ENCODE measurements at places on chromosomes 3 and 15.

DNA sequence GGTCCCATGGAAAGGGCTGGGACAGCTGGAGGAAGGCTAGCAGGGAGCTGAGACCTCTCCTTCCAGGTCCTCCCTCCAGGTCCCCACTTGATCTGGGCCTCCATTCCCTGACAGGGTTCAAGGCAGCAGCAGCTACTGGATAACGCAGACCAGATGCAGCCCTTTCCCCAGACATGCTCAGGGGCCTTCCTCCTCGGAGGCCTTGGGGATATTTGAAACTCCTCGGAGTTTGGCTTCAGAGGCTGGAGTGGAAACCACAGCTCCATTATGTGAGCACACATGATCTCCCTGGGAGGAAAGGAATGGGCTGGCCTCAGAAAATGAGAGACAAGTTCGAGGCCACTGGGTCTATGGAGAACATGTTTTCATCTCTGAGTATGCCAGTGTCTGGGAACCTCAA, 119.3 kb downstream of the SMAD6 start:
- DNase-seq, result peak; percentile 44

DNA sequence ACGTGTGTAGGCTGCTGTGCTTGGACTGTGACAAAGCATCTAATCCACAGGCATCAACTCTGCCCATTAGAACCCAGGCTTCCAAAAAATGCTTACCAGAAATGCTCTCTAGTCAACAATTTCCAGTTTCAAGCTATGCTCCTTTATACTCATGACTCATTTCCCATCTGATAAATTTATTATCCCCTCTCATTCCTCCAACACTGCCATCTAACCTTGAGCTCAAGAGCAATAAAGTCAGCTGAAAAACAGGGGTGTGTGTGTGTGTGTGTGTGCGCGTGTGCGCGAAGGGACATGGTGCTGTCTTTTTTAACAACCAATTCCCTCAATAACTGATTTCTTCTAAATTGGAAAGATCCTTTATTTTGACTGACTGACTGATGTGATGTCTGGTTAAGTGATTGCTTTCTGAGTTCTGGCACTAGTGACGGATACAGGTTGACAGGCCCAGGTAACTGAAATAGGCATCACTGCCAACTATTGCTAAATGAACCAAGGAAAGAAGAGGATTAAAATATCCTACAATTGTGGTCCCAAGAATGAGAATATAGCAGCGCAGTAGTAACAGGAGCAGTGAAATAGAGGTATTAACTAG, 405.5 kb downstream of the ZNF385D start:
- peak; percentile 22 for DNase-seq

GRCh38 chr3:37324131-37324530, 149.7 kb upstream of the LRRFIP2 start:
- no peak for DNase-seq

DNA sequence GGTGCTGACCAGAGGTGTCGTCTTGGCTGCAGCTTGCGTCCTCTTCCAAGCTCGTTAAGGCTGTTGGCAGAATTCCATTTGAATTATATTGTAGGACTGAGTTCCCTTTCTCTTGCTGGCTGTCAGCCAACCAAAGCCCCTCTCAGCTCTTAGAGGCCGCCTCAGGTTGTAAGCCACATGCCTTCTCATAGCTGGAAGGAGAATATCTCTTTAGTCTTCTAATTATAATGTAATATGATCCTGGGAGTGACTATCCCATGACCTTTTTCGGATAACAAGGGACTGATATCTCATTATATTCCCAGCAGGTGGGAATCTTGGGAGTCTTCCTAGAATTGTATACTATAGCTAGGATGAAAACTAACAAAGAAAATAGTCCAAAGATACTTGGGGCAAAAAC, 4.8 kb downstream of the SCG5 start:
- DNase-seq, result no peak

- DNase-seq, result no peak
These were observed 341.5 kb downstream of the EPHB1 start for GRCh38 chr3:135136361-135137100.

DNA sequence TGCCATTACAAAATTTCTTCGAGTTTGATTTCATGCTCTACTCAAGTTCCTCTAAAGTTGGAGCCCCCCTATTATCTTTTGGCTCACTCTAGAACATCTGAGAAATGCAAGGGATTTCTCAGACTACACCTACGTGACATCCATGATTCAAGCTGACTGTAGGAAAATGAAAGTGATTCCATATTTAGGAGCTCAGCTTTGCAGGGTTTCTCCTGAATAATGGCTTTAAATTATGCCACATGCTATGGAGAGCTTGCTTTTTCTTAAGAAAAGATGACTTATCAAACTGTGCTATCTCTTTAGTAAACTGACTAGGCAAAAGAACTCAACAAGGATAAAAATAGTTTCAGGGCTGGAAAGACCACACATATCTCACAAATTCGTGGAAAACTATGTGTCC, 292.1 kb downstream of the LSAMP start:
- peak; percentile 28 for DNase-seq

DNA sequence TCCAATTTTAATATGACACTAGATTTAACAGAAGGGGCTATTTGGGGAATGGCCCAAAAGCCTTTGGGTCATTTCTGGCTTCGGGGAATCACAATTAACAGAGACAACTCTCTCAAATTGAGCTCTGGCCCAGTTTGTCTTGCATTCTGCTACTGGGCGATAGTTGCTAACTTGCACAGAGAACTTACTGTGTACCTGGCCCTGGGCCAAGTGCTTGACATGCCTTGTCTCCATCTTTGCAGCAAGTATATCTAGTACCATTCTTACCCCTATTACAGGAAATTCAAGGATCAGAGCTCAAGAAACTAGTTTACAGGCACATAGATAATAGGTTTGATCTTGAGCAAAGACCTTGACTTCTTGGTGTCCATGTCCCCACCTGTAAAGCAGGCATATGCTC, 175.7 kb downstream of the TMEM108 start:
- no peak for DNase-seq

DNA sequence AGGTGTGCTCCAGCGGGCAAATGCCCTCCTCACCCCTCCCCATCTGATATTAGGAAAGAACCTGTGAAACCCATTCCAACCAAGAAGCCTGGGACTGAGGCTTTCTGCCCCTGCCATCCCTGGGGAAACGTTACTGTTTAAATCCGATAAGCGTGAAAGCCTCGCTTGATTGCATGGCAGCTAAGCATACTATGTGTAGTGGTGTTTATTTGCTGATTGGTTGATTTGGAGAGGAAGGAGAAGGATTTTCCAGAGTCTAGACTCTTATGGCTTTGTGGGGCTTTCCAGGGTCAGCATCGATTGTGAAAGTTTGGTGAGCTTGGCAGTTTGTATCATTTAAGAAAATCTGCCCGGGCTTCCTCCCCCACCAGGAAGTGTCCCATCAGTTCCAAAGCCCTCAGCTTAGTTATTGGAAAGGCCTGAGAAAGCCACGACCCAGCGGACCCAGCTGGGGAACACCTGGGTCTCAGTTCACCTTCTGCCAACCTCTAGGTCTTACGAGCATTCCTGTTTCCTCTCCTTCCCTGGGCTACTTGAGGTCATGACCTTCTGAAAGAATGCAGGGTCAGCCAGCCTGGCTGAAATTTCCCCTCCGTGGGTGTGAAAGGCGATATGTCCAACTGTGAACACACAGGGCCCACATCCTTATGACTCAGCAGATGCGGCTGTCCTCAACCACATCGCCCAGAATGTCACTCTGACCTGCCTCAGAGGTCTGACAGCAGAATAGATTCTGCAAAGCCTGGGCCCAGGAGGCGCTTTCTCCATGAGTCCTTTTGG, 62.8 kb upstream of the HERC1 start:
- peak; percentile 49 for DNase-seq

DNA sequence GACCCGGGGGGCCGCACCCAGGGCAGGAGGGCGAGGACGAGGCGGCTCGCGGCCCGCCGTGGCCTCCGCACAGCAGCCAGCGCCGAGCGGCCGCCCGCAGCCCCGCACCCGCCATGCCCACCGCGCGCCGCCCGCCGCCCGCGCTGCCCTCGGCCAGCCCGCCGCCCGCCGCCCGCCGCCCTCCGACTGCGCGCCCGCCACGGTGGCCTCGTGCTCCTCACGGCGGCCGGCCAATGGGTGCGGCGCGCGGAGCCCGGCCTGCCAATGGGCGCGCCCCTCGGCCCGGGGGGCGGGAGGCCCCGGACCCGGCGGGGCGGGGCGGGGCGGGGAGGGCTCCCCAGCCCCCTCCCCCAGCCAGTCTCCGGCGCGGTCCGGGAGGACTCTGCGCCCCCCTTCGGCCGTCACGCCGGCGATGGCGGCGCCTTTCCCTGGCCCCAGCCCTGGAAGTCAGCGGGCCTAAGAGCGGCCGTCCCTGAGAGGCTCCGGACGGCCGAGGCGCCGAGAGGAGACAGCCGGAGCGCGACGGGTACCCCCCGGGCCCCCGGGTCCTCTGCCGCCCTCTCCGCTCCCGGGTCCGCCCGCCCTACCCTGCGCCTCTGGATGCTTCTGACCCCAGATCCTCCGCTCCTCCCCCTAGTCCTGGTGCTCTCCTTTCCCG, at the start of gene NT5DC2:
Gene NT5DC2 (minus strand): TSS at position 235 of the 658 bp plus-strand sequence. CDS start 120 bp downstream, at position 115.
- DNase-seq, result peak; percentile 87

DNA sequence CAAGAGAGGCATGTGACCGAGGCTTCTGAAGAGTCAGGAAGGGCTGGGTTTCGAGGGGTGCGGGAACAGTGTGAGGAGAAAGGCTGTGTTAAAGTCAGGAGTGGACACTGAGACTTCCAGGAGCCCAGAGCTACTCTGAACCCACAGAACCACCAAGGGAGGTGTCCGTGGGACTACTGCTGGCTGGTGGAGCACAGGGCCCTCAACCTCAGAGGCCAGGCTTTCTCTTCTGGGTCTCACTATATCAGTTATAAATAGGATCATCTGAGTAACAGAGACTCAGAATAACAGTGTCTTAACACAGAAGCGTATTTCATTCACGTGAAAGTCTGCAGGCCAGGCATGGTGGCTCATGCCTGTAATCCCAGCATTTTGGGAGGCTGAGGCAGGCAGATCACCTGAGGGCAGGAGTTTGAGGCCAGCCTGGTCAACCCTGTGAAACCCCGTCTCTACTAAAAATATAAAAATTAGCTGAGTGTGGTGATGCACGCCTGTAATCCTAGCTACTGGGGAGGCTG, 113.6 kb downstream of the TMEM266 start:
- no peak for DNase-seq

DNA sequence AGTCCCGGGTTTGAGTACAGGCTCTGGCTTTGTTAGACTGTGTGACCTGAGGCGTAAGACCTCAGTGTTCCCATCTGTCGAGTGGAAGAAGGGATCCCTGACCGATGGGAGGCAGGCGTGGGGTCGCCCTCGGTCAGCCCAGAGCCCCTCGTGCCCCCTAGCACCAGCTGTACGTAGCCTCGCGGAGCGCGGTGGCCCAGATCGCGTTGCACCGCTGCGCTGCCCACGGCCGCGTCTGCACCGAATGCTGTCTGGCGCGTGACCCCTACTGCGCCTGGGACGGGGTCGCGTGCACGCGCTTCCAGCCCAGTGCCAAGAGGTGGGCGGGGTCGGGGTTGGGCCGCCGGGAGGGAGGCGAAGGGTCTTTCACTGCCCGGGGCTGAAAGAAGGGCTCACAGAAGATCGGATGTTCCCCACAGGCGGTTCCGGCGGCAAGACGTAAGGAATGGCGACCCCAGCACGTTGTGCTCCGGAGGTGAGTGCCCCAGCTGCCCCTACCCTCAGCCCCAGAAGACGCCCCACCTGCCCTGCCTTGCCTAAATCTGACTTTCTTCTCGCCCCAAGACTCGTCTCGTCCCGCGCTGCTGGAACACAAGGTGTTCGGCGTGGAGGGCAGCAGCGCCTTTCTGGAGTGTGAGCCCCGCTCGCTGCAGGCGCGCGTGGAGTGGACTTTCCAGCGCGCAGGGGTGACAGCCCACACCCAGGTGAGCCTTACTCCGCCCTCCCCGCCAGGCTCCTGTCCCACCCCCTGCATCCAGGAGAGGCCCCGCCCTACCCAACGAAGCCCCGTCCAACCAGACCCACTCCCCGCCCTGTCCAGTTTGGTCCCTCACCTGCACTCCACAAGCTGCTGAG, 3.5 kb upstream of the LSMEM2 start:
- DNase-seq, result no peak

GRCh38 chr3:110974902-110975301, 96.7 kb upstream of the NECTIN3 start:
- no peak for DNase-seq

GRCh38 chr15:83285284-83285978, 967 bp upstream of the BNC1 start:
- no peak for DNase-seq

DNA sequence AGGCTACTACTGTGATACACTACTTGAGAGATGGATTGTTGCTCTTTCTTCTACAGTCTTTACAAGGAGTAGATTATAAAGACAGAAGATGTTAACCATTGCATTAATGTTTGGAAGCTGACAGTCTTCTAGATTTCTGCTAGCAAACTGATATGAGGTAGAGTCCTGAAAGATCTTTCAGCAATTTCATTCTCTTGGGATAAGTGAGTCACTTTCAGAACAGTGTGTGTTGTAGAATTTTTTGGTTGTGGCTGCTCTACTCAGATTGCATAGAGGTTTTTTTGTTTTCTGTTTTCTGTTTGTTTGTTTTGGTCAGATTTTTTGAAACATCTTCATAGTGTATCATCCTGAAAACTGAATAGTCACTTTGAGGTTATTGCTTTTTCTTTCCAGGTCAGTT, 17.1 kb downstream of the TNFSF10 start:
- DNase-seq, result no peak

- peak; percentile 29 for DNase-seq
These were observed 30.5 kb downstream of the CLASP2 start for GRCh38 chr3:33687406-33688010.

DNA sequence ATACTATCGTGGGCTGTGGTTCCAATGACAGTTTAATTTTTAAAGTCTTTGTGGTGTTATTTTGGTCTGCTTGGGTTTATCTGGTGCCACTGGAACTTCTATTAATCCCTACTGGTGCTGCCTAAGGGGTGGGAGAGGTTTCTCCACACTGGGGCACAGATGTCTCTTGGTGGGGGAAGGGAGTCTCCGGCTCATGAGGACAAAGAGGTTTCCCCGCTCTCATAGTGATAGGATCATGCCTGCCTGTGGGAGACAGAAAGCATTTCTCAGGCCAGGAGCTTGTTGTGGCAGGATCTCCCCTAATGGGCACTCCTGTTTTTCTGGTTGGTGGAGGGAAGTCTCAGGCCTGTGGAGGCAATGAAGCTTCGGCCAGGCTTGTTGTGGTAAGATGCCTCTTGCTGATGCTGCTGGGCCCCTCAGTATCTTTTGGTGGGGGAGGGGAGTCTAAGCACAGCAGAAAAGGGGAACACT, 84.3 kb upstream of the THRB start:
- no peak for DNase-seq

GRCh38 chr3:24119321-24119751, 174.2 kb downstream of the NR1D2 start:
- DNase-seq, result peak; percentile 69

GRCh38 chr3:182052332-182052731, 340.6 kb downstream of the SOX2 start:
- no peak for DNase-seq

- DNase-seq, result no peak
These were observed 158.3 kb downstream of the TPRG1 start for GRCh38 chr3:189330066-189330465.

GRCh38 chr3:188842639-188843038, 329.1 kb upstream of the TPRG1 start:
- peak; percentile 62 for DNase-seq

DNA sequence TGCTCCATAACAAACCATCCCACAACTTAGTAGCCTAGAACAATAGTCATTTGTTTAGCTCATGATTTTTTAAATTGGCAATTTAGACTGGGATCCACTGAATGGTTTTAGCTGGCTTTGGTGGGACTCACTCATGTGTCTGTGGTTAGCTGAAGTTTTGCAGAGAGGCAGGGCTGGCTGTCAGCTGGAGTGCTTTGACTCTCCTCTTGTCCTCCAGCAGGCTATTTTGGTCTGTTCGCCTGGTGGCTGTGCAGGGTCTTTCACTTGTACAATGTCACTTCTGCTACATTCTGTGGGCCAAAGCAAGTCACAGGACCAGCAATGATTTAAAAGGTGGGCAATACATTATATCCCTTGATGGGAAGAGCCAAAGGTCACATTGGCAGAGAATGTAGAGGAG, 1146.5 kb downstream of the ROBO2 start:
- no peak for DNase-seq

Data from fibroblast of skin of right biceps (primary cell).